ENCODE measurements at places on chromosomes 7 and 10.

- DNase-seq = no peak
These were observed 1.7 kb downstream of the CCDC3 start for GRCh38 chr10:12999849-13000248.

- no peak for DNase-seq
These were observed 19.2 kb upstream of the DDC start for GRCh38 chr7:50584386-50584785.

GRCh38 chr10:3755440-3756359 is 29.3 kb downstream of the KLF6 start:
- DNase-seq = no peak

DNA sequence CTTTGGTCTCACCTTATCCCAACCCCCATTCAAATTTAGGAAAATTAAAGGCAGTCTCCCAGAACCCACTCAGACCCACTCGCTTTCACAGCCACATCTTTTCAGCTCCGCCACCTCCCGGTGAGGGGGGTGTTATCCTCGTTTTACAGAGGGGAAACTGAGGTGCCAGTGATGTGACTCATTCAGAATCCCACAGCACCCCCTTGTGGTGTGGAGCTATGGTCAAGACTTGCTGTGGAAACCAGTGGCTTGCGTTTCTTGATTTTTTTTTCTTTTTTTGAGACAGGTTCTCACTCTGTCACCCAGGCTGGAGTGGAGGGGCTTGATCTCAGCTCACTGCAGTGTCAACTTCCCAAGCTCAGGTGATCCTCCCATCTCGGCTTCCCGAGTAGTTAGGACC is 27.6 kb downstream of the SLC35G1 start:
- DNase-seq = no peak

DNA sequence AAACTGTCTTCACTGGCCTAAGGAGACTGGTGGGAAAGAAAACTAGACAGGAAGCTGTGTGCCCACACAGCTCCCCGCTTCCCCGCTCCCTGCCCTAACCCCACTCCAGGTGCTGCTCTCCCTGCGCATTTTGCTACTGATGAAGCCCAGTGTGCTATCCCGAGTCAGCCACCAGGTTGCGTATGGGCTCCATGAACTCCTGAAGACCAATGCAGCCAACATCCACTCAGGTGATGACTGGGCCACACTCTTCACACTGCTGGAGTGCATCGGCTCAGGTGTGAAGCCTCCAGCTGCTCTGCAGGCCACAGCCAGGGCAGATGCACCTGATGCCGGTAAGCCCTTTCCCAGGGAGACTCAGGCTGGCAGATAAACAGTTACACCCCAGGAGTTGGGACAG is 20.3 kb upstream of the NFKB2 start:
- DNase-seq = no peak

DNA sequence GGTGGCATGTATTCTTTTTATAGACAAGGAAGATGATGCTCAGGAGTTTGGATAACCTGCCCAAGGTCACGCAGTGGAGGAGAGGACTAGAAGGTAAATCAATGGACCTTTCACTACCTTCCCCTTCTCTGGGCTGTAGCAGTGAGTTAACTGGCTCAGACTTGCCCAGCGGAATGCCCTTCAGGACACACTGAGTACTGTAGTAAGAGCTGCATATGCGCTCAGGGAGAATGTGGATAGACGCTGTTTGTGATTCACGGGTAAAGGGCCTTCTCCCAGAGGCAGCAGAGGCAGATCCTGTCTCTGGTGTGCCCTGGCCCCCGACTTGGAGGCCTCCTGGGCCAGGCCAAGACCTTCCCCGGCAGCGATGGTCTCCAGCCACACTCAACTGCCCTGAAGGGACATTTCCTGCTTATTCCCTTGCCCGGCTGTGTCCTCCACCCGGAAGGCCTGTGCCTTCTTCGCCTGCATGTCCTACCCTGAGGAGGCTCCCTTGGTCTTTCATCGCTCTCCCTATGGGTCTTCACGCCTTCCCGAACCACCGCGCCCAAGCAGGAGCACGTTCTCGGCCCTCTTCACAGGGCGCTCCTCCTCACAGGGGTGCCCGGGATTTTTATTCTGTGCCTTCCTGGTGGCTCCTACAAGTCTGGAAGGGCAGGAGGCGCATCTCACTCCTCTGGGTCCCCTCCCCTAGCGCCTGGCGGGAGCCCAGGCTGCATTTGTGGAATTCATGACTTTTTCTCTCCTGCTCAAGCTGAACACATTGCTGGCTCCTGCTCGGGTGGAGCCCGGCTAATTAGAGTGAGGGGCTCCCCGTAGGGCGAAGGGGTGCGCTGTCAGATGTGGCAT is 1.8 kb upstream of the IKZF1 start:
- no peak for DNase-seq

DNA sequence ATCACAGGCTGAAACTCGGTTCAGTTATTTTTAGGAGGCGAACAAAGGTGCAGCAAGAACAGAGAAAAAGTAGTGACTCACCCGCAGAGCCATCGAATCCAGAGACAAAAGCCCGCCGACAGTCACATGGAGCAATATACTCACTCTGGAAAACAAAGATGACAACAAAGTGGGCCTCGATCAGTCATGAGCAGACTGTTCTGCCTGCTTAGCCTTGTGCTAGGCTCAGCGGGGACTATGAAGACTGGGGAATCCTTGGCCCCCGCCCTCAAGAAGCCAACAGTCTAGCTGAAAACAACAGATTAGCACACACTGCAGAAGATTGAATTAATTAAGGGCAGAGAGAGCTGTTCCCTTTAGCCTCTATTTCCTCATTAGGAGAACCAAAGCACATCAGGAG is 30.4 kb downstream of the XPNPEP1 start:
- DNase-seq = no peak

DNA sequence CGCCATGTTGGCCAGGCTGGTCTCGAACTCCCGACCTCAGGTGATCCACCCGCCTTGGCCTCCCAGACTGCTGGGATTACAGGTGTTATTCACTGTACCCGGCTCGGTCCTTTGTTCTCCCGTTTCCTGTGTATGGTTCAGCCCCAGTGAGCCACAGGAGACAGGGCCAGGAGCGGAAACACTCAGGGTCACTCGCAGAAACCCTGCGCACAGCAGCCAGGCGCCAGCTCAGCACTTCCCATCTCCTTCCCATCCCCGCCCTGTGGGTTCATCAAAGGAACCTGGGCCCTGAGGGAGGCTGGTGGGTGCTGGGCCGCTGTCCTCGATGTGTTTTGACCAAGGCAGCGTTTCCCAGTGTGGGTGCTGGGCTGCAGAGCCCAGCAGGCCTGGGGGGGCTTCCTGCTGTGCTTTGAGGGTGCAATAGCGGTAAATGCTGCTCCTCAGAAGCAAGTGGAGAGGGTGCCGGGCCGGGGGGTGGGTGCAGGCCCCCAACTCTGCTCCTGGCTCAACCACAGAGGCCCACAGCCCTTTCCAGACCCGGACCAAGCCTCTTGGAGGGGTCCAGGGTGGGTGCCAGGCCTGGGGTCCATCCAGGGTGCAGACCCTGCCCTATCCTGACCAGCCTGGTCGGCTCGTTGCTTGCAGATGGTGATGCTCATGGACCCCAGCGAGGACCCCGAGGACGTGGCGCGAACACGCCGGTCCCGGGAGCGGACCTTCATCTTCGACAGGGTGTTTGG is 15.3 kb upstream of the CHST12 start:
- no peak for DNase-seq

- no peak for DNase-seq
These were observed 1.6 kb upstream of the KNDC1 start for GRCh38 chr10:133158437-133158755.

- DNase-seq = no peak
These were observed 1.5 kb upstream of the HECW1 start for GRCh38 chr7:43110791-43111535.

- DNase-seq = no peak
These were observed 220.3 kb downstream of the EBF3 start for GRCh38 chr10:129743738-129744133.

DNA sequence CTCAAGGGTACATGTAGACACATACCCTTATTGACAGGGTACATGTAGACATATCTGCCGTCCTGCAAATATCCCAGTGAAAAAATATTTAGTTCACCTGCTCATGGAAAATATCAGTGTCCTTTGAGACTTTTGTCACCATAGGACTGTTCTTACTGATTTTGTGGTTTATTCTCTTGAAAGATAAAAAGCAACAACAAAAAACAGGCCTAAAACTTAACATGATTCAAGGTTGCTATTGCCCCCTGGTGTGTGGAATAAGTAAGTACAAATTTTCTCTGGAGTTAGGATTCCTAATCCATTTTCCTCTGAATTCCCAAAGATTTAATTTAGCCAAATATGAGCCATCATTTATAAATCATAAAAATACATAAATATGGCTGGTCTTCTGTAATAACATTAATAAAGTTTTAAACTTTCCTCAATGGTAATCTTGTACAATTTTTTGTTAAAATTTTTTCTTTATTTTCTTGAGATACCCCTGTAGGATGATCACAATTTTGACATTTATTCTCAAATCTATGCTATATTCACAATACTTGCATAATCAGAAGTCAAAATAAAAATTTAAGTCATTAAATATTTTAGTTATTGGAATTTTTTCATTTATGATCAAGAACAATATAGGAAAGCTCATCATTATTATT is 741.4 kb upstream of the POT1 start:
- no peak for DNase-seq

DNA sequence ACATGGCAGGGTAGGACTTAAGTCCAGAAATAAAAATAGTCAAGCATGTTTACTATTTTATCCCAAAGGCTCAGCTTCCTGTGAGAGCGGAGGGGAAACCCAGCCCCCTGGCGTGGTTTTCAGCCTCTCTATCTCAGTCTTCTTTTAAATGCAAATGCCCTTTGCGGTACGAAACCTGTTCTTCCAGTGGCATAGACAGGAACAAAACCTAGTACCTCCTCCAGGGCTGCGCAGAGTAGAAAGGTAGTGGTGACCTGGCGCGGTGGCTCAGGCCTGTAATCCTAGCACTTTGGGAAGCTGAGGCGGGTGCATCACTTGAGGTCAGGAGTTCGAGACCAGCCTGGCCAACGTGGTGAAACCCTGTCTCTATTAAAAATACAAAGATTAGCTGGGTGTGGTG is 181.3 kb upstream of the FOXK1 start:
- no peak for DNase-seq

DNA sequence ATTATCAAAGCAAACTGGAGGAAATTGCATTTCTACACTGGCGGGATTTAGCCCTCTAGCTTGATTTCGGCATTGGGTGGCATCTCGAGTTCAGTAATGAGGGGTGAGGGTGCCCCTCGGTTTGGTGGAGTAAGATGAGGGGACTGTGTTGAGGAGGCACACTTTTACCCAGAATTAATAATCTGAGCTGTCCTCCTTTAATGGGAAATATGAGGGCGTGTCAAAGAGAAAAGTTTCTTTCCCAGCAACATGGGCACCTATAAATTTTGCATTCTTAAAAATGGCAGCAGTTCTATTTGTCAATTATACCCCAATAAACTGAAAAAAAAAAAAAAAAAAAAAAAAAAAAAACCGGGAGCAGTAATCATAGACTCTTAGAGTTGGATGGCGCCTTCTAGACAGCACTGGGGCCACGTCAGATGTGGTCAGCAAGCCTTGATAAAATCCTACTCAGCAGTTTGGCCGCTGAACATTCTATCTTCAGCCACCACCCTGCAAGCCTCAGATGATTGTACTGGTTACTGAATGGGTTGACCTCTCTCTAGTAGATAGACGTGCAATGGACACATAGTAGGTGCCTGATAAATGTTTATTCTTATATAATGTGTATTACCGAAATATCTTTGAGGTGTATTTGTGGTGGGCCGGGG is 931 bp downstream of the PAPSS2 start:
- no peak for DNase-seq

DNA sequence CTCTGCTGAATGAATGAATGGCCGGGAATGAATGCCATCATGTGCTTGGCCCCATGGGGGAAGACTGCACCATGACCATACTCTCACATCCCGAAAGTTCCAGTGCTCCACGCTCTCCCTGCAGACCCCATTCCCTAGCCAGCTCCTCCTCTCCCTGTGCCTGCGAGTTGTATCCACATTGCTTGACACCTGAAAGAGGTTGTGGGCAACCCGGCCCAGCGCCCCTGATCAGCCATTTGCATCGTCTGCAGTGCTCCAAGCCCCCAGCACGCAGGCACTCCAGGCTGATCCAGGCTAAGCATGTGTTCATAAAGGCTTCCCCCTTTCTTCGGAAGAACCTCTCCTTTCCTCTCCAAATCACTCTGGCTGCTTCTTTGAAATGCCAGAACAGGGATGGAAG is 354.4 kb upstream of the MKI67 start:
- no peak for DNase-seq

DNA sequence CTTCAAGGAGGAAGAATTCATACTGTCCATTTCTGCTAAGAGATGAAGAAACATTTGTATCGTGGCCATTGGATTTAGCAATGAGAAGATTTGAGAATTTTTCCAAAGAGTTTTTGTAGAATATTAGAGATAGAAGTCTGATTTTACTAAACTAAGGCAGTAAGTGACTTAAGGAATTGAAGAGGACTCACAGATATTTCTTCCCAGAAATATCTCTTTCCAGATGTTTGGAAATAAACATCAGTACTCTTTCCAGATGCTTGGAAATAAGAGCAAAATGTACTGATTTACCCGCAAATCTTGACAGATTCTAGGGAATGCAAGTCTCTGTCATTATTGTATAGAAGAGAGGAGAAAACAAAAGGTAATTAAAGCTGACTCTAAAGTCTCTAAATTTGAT is 91.3 kb downstream of the IMMP2L start:
- DNase-seq = no peak

DNA sequence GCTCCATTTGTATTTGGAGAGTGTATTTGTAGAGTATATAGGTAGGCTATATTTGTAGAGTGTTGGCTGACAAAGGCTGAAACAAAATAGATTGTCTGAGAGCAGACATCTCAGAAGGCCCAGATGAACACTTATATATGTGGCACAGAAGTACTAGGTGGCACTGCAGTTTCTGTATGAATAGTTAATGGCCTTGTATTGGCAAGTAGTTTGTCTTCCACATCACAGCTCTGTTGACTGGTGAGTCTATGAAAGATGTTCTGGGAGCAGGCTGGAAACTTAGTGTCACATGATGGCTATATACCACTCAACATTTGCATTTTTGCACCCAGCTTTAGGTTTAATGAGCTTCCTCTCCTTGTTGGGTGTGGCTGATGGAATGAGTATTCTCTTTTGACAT is 51.9 kb downstream of the CCNY start:
- no peak for DNase-seq

GRCh38 chr10:77398986-77399755 is 238.4 kb downstream of the KCNMA1 start:
- no peak for DNase-seq

DNA sequence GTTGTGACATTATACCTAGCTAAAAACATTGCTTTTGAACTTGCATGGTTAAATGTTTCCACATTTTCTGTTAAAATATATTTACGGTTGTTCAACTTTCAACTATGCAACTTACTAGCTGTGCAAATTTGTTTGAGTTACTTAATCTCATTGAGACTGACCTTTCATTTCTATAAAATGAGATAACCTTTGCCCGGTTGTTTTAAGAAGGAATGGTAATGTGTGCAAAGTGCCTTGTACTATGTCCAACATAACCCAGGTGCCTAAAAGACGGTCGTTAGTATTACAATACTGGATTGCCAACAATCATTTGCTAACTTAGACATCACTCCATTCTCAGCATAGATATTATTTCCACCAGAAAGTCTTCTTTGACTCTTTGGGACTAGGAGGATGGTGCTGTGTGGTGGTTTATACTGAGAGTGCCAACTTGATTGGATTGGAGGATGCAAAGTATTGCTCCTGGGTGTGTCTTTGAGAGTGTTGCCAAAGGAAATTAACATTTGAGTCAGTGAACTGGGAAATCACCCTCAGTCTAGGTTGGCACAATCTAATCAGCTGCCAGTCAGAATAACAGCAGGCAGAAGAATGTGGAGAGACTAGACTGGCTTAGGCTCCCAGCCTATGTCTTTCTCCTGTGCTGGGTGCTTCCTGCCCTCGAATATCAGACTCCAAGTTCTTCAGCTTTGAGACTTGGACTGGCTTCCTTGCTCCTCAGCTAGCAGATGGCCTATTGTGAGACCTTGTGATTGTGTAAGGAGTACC is 85.2 kb upstream of the PDSS1 start:
- no peak for DNase-seq

Data from activated naive CD4-positive, alpha-beta T cell (primary cell).